ENCODE measurements at places on chromosomes 2 and 18. TPM values are rescaled to one million over a fixed set of nuclear protein-coding genes. Genes with fewer than 3 reads are reported as not detected.

GRCh38 chr2:127020536-127020935, 86.4 kb downstream of the BIN1 start:
- DNase-seq, result no peak

DNA sequence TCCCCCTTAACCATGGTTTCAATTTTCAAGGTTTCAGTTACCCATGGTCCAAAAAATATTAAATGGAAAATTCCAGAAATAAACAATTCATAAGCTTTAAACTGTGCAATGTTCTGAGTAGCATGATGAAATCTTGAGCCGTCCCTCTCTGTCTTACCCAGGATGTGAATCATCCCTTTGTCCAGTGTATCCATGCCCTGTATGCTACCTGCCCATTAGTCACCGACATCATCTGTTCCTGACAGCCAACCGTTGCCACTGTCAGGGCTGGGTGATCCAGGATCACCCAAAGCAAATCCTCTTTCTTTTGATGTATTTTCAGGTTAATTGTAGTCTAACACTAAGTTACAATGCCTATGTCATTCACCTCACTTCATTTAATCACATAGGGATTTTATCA, 15.7 kb upstream of the OLA1 start:
- no peak for DNase-seq

GRCh38 chr18:24089076-24089475, 49.8 kb upstream of the CABYR start:
- no peak for DNase-seq

Gene RAX
- total RNA-seq, result not detected

GRCh38 chr2:21650569-21650968, 526.8 kb downstream of the TDRD15 start:
- no peak for DNase-seq
